Fibroblast of skin of right quadriceps (primary cell): ENCODE measurements at places on chromosomes 6 and 20.

GRCh38 chr20:3744806-3745685 lies 12.6 kb downstream of the HSPA12B start:
- peak; percentile 15 for DNase-seq

DNA sequence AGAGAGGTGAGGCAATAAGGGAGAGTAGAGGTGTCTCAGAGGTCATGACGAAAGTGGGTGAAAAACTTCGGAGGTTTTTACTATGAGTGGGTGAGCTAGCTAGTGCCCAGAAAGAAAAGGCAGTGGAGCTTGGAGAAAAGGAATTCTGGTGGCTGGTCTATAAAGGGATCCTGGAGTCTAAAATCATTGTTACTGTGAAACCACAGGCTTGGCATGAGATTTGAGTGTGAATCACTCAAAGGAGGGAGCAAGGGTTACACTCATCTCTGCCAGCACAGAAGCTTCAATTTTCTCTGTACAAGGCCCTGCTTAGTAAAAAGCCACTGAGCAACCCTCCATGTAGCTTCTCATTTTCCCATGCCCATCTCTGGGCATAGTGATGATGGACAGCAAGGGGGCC lies 47.5 kb downstream of the CD83 start:
- DNase-seq: peak; percentile 71

GRCh38 chr6:29986179-29986781 lies 43.9 kb downstream of the HLA-A start:
- DNase-seq: no peak

DNA sequence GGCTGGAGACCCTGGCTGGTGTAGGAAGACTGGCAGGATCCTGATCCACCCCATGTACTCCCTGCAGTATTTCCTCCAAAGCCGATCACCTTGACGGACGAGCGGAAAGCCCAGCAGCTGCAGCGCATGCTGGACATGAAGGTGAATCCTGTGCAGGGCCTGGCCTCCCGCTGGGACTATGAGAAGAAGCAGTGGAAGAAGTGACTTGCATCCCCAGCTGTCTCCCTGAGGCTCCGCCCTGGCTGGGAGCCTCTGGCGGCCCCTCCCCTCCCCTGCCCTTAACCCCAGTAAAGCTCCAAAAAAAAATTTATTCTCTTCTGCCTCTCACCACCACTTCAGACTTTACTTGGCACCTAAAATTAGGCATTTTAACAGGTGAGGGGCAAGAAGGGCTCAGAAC lies 7.0 kb downstream of the COX4I2 start:
- no peak for DNase-seq

DNA sequence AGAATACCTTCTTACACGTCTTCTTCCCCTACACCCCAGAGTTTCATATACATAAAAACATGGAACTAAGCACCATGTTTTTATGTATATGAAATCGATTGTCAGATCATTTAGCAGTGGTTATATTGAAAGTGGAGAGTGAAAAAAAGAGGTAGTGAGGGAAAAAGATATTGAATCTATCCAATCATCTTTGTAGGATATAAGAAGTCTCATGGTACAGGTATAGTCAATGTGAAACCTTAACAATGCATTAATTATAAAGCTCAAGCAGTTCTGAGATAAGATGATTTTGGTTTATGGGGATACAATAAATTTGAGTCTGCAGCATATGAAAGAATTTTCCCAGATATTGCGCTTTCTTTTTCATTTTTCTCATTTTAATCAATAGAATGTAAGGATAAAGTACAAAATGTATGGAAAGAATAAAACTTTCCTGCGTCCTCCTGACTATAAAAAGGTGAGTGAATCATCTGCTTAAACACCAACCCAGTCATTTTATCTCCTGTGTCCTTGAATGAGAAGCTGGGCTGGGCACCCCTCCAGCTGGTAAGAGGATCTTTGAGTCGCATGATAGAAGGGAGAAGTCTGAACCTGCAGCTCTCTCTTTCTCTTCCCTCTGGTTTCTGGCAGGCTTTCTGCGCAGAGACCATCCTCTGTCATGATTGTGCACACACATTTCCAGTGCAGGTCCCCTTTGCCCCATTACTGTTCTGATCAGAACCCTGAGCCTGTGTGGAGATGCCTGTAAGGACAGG lies 28.1 kb upstream of the AKIRIN2 start:
- DNase-seq: no peak

DNA sequence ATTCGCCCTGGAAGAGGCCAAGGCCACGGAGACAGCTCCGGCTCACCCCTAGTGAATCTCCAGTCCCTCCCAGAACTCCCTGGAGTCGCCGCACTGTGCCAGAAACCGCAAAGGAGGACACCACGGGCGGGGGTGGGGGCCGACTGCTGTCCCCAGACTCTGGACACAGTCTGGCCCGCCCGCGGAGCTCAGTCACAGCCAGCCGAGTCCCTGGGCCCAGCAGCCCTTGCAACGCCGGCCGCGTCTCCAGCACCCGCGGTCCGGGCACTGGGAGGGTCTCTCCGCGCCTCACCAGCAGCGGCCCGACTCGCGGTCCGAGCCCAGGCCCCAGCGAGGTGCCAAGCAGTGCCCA lies 518 bp downstream of the PEX6 start:
- no peak for DNase-seq

GRCh38 chr6:21781128-21781527 lies 187.6 kb downstream of the SOX4 start:
- no peak for DNase-seq

- DNase-seq: peak; percentile 31
Observed at GRCh38 chr20:36490191-36490590, 51.1 kb upstream of the MYL9 start.

DNA sequence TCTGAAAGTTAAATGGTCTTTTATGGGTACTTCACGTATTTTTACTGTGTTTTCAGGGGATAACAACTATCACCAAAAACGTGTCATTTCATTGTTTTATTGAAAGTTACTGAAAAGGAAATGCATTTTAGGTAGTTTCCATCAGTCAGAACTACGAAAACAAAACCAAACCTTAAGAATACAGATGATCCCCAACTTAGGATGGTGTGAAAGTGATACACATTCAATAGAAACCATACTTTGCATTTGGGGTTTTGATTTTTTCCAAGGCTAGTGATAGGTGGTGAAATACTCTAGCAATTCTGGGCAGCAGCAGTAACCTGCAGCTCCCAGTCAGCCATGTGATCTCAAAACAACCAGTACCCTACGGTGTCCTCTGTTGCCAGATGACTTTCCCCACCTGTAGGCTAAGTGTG lies 25.9 kb upstream of the EFHC1 start:
- DNase-seq: no peak

DNA sequence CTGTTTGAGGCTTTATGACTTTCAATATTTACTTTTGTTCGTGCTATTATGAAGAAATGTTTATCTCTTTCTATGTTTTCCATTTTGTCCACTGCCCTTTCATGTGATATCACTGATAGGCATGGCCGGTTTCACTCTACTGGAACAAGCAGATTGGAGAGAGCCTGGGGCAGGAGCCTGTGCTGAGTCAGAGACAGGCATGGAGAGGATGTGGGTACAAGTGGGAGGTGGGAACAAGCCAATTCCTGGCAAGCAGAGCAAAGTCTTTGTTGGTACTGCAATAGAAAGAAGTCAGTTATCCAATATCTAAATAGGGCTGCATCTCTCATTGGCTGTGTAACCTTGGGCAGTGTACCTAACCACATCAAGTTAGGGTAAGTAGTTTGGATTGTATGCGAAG lies 545.6 kb upstream of the MAP3K7 start:
- no peak for DNase-seq

GRCh38 chr6:43180985-43181384 lies 1.0 kb upstream of the CUL9 start:
- DNase-seq: peak; percentile 34

- peak; percentile 11 for DNase-seq
Observed at GRCh38 chr6:49325891-49326290, 137.2 kb downstream of the MMUT start.

GRCh38 chr6:19107468-19107867 lies 720.3 kb downstream of the RNF144B start:
- DNase-seq: no peak

DNA sequence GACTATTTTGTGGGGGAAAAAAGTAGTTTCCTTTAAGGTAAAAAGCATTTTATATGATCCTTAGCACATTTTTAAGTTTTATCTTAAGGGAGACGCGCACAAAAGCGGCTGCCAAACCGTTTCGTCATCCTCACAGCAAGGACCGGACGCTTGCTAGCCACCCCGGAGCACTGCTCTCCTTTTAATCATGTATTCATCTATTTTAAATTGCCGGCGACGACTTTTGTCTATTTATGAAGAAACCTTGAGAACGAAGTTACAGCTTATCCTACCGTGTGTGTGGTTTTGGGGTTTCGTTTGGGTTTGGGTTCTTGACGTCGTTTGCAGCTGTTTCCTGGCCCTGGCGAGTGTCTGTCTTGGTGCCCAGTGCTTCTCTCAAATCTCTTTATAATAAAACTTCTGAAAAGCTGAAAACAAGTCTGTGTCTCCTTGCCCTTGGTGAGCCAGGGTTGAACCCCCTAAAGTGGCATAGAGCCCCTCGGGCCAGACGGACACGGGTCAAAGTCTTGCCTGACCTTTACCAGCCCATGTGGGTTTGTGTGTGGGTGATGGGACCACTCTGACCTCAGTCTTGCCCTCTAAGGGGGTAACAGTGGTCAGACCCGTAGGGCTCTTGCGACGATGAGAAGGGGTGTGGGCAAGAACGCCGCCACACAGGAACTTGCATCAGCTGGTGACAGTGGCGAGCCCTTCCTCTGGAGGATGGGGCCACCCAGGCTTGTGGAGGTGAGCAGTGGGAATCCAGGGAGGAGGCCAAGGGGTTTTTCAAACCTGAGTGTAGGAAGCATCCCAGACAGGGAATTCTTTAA lies 117.6 kb downstream of the JPH2 start:
- no peak for DNase-seq

GRCh38 chr6:93213028-93213427 lies 206.3 kb downstream of the EPHA7 start:
- no peak for DNase-seq

DNA sequence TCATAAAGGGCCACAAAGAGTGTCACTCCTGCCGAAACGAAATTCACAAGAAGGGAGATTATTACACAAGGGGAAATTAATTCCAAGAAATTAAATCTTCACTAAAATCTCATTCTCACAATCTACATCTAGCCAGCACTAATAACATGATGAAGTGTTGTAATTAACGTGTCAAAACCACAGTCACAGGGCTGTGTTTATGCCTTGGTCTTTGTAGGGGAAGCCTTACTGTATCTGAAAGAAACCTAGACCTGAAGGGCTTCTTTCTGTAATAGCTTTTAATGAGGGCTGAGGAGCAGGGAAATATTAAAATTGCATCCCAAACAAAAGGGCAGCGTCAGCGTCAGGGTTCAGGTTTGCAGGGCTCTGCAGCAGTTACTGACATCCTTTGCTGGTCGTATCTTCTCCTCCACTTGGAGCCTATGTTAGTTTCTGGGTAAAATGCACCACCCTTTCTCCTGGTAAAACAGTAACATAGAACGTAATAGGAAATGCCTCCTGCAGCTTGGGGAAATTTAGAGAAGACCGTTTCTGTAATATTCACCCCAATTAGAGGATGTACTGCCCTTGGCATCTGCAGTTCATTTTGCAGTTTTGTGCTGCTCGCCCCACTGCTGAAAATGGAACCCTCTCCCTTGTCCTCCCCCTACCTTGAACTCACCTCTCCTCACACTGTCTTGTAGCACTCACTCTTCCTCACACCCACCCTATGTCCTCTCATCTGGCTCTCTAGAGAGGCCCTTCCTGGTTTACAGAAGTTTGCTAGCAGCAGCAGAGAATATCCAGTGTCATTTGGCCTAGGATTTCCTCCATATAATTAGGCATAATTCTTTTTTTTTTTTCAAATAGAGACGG lies 109.0 kb upstream of the TRAF3IP2 start:
- no peak for DNase-seq
